ENCODE measurements at places on chromosomes 12 and 14. TPM values are rescaled to one million over a fixed set of nuclear protein-coding genes. Genes with fewer than 3 reads are reported as not detected.

The NELL2 gene
- 0.22 TPM for polyA plus RNA-seq

The CLEC4D gene
- not detected for polyA plus RNA-seq

The TGM1 gene
- polyA plus RNA-seq, result 4.9 TPM

The SPX gene
- polyA plus RNA-seq, result 0.13 TPM

The OVCH1 gene
- polyA plus RNA-seq, result not detected

The RNFT2 gene
- 5.2 TPM for polyA plus RNA-seq

The PSMA6 gene
- 59.0 TPM for polyA plus RNA-seq

The RNASE2 gene
- polyA plus RNA-seq, result 0.54 TPM

The ANO2 gene
- polyA plus RNA-seq, result not detected

The RNU4-1 gene
- polyA plus RNA-seq, result not detected

The TAS2R10 gene
- not detected for polyA plus RNA-seq

The RASAL1 gene
- 0.10 TPM for polyA plus RNA-seq

The FRMD6 gene
- polyA plus RNA-seq, result 0.87 TPM

DNA sequence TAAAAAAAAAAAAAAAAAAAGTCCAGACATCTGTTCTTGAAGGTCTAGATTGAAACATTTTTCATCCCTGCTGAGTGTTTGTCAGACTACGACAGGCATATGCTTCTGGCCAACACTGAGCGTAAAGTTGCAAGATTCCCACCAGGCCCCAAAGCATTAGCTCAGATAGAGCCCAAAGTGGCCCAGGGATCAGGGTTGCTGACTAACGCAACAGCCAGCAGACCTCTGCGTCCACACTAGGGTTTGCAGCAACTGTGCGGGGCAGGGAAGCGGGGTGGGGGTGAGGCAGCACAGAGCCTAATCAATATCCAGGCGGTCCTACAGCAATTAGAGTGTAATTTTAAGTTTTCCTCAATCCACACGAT lies 55.7 kb downstream of the SSH1 start:
- no peak for DNase-seq

DNA sequence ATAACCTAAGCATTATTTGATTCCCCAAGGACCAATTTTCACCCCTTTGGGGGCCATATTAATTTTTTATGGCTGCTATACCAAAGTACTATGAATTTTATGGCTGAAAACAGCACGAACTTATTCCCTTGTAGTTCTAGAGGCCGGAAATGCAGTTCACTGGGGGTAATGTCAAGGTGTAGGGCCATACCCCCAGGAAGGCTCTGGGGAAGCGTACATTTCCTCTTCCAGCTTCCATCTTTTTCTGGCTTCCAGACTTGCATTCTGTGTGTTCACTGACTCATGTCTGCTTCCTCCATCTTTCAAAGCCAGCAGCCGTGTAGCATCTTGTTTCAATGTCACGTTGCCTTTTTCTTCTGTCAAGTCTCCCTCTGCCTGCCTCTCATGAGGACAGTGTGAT lies 133.5 kb downstream of the BICD1 start:
- no peak for DNase-seq

DNA sequence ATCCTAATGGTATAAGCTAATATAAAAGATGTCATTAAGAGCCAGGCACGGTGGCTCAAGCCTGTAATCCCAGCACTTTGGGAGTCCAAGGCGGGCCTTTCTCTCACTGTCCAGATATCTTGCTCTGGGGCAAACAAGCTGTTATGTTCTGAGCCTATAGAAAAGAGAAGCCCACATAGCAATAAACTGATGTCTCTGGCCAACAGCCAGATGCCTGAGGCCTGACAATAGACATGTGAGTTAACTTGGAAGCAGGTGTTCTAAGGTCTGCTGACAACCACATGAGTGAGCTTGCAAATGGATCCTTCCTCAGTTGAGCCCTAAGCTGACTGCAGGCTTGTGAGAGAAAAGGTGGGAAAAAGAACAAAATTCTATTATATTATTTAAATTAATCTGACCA lies 25.0 kb downstream of the YAF2 start:
- no peak for DNase-seq

- DNase-seq, result no peak
These were observed 596.7 kb upstream of the ATP2B1 start for GRCh38 chr12:90305379-90305778.

- DNase-seq, result no peak
These were observed 439.9 kb downstream of the EGLN3 start for GRCh38 chr14:33510991-33511390.

GRCh38 chr14:92603309-92604242 lies 90.0 kb downstream of the RIN3 start:
- DNase-seq, result no peak

- no peak for DNase-seq
These were observed 735.7 kb downstream of the BCL11B start for GRCh38 chr14:98536256-98536655.

GRCh38 chr14:59728304-59728703 lies 142.3 kb downstream of the RTN1 start:
- no peak for DNase-seq

DNA sequence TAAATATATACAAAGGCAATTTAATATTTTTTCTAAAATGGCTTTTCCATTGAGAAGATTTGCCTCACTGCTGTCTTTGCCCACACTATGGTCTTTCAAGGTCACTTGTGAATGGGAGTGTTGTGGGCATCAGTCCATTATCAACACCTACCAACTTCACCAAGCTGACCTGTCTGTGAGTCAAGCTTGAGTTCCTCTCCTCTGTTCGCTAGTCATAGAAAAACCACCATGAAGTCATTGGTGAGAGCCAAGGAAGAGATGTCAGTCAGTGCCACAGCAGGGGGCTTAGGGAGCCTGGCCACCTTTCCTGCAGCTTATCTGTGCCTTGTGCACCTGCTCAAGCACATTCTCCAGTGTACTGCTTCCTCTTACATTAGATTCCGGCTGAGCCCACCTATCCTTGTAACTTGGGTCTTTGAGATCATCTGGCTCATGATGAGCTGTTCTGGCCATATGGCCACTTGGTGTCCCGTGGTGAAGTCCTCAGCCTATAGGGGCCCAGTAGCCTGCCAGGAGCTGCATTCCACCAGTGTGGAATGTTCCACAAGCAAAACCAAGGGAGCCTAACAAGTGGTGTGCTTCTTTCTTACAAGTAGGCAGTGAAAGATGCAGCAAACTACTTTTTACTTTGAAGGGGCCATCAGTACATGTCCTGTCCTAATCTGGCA lies 80.8 kb upstream of the C12orf71 start:
- DNase-seq, result no peak

- no peak for DNase-seq
These were observed 28.4 kb upstream of the FBRSL1 start for GRCh38 chr12:132461526-132461925.

DNA sequence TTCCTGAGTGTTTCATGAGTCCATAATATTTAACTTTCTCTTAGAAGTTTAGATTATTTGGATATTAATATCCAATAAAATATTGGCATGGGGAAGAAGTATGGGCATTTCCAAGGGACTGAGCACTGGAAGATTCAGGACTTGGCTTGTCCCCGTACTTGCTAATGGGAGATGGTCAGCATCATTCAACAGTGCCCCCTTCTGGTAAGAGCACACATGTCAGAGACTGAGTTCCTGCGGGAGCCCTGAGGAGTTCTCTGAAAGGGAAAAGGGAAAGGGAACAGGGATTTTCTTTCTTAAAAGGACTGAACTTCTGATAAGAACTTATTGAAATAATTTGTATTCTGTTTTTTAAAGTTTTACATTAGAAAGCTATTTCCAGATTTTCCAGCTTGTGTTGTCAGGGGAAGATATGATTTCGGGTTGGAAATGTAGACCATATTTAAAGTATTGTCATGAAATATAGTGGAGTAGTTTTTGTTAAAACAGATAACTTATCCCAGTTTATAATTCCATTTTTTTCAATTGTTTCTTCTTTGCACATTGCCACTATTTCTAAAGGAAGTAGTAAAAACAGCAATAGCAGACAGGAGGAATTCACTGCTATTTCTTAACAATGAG lies 59.8 kb upstream of the C12orf71 start:
- DNase-seq, result peak; percentile 66

GRCh38 chr12:96824074-96824837 lies 82.8 kb upstream of the NEDD1 start:
- no peak for DNase-seq

- no peak for DNase-seq
These were observed 223.0 kb downstream of the ITPR2 start for GRCh38 chr12:26609986-26610385.

DNA sequence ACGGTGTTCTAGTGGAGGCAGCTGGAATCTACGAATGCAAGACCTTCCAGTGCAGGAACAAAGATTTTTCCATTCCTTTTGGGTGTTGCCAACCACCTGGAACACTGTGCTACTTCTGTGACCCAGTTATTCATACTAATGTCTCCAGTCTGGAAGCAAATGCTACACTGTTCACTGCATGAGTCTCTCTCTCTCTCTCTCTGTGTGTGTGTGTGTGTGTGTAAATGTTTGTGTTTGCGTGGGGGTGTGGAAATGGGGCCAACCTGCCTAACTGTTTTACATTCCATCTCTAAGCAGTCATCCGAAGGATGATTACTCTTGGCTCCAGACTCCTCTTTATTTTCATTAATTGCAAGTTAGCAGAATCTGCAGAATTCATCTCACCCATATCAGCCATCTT lies 29.9 kb upstream of the YBX3 start:
- no peak for DNase-seq

GRCh38 chr14:98137131-98138025 lies 1134.6 kb downstream of the BCL11B start:
- no peak for DNase-seq

DNA sequence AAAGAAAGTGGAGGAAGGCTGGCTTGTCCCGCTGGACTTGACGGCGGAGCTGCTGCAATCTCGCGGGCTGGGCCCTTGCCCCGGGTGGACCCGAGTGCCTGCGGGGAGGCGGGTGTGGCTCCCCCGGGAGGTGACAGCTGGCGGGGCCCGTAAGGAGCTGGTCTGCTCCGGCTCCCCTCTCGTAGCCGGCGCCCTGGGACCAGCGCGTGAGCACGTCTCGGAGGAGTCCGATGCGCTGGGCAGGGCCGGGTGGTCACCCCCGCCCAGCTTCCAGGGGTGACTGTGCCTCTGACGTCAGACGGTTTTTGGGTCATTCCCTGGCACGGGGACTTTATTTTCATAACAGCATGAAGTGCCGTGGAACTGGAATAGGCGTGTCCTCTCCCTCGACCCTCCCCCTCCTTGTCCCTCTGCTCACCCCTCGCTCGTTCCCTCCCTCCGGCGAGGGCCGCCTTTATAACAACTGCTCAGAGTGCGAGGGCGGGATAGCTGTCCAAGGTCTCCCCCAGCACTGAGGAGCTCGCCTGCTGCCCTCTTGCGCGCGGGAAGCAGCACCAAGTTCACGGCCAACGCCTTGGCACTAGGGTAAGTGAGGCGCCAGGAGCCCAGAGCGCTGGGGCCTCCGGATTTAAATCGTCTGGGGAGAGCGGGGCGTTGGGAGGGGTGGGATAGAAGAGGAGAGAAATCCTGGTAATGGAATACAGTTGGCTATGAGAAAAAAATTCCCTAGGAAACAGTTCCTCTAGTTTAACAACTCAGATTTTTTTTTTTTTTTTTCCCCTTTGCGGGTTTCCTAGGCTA lies at the start of gene GPRC5A:
TSS of gene GPRC5A (plus strand) at position 483 of the 801 bp plus-strand sequence. CDS start 16,688 bp downstream, outside the sequence.
- DNase-seq, result peak; percentile 34

- no peak for DNase-seq
These were observed 85.7 kb downstream of the PPP2R5E start for GRCh38 chr14:63457498-63457897.

DNA sequence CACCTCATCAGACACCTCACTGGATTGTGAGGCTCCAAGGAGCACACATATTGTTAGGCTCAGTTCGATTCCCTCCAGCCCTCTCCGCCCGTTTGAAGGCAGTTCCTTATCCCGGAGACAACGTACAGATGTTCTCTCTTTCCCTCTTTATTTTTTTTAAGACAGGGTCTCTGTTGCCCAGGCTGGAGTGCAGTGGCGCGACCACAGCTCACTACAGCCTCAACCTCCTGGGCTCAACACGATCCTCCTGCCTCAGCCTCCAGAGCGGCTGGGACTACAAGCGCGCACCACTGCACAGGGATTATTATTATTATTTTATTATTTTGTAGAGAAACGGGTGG lies 718 bp upstream of the TROAP start:
- DNase-seq, result no peak

GRCh38 chr14:85412756-85413155 lies 117.2 kb upstream of the FLRT2 start:
- DNase-seq, result no peak

DNA sequence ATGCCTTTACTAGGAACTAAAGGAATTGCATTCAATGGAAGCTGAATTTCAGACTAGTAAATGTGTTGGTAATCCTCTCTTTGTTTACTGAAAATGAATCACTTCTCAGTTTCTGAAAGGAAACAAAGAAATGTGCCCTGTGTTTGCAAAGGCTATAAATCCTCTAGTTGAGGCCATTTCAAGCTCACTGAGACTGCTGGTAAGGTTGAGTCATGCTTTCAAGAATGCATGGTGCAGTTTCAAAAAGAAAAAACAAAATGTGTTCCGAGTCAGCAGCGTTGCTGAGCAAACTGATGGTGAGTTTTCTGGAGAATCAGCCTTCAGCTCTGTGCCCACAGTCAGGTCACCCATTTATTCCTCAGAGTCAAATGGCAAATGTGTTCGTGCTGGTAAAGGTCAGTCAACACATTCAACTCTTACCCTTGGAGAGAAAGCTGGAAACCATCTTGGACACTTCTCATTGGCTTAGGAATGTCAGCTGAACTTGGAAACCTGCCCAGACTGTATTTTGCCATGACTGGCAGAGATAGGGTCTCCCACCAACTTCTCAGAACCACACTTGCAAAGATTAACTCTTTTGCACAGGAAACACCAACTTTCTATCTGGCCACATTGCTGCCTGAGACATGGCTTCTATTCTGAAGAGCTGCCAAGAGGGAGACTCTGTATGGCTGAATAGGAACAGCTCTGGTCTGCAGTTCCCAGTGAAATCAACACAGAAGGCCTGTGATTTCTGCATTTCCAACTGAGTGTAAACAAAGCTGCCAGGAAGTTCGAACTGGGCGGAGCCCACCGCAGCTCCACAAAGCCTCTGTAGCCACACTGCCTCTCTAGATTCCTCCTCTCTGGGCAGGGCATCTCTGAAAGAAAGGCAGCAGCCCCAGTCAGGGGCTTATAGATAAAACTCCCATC lies 484.4 kb downstream of the ATP23 start:
- DNase-seq, result no peak
